T-cell (primary cell): ENCODE measurements at places on chromosomes 1 and 21.

GRCh38 chr1:234970731-234971476, 157.7 kb downstream of the TOMM20 start:
- no peak for DNase-seq

DNA sequence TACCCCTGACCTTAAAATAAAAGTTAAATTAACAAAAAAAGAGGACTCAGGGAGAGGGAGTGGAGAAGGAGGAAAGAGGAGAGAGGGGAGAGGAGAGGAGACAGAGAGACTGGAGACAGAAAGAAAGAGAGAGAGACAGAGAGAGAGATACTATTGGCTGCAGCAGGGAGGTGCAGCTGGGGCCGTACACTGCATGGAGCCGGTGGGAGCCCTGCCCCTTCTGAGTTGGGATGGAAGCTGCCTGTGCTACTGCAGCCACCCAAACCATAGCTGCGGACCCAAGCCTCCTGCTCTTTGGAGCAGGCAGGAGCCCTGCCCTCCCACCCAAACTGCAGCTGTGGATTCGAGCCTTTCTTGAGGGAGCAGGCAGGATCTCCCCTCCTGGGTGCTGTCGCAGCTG, 32.7 kb upstream of the HP1BP3 start:
- no peak for DNase-seq

- no peak for DNase-seq
Measured at GRCh38 chr1:156692441-156692924, 12.9 kb downstream of the CRABP2 start.

DNA sequence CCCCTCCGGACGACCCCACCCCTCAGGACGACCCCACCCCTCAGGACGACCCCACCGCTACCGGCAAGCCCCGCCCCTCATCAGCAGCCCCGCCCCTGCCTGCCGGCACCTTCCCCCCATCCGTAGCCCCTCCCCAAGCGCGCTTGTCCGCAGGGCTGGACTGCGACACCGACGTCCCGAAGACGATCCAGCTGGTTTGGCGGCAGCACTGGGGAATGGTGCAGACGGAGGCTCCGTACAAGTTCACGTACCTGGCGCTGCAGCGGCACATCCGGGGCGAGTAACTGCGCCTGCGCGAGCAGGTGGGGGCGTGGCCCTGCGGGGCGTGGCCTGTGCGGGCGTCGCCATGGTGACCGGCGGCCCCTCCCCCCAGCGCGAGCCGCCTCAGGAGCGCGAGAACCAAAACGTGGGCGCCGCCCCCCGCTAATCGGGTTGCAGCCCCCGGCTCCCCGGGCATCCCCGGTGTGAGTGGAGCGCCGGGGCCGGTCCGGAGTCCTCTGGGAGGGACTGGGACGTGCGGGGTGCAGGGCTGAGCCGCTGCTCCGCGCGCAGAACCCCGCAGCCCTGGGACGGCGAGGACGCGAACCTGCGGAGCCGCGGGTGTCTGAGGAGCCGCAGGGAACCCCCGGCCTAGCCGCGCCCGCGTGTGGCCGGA, 4.9 kb downstream of the RNF223 start:
- DNase-seq = peak; percentile 87

DNA sequence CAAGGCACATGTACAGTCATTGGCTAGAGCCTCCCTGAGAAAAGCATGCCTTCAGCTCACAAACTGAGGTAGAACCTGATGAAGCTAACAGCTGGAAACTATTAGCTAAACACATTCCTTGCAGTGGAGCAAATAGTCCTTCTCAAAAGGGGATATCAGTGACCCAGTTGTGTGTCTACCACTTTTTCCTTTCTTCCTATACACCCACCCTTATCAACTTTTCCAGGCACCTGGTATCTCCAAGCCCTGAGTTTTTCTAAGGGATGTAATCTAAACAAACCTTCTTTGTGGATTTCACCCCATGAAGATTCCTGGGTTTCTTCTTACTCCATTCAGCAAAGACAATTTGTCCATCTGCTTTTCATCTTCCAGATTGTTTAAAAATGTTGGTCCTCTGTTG, 10.5 kb upstream of the ZSWIM5 start:
- no peak for DNase-seq

- DNase-seq = no peak
Measured at GRCh38 chr1:208194944-208195343, 49.2 kb downstream of the PLXNA2 start.

DNA sequence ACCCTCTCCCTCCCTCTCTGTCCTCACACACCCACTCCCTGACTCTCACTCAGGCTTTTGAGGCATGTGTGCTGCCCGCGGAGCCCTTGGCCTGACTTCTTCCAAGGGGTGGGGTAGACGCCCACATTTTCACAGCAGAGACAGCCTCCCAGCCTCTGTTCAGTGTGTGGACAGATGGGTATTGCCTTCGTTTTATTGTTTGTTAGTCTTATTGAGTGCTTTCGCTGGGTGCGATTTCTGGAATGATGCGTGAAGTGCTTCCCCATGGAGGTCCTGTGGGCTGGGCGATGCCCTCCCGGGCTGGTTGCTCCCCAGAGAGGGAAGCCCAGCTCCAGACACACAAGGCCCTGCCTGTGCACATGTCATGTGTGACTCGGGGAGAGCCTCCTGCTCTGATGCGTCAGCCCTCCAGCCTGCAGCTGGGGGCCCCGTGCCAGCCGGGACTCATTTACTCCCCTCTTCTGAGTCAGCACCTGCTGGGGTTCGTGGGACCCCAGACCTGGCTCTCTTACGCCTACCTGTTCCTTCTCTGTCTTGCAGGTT, 14.7 kb downstream of the PDXK start:
- DNase-seq = no peak

GRCh38 chr1:16116002-16116401, 39.9 kb downstream of the EPHA2 start:
- no peak for DNase-seq

- no peak for DNase-seq
Measured at GRCh38 chr1:236998546-236998945, 5.7 kb downstream of the MT1HL1 start.

DNA sequence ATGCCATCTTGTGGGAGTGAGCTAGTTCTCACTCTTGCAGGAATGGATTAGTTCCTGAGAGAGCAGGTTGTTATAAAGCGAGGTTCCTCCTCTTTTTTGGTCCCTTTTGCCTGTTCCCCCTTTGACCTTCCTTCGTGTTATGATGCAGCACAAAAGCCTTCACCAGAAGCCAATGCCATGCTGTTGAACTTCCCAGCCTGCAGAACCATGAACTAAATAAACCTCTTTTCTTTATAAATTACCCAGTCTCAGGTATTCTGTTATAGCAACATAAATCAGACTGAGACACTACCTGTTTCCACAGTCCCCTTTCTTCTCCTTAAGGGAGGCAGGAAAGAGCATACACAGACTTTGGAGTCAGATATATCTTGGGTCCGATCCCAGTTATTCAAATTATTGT, 25.6 kb downstream of the DISP3 start:
- DNase-seq = no peak

DNA sequence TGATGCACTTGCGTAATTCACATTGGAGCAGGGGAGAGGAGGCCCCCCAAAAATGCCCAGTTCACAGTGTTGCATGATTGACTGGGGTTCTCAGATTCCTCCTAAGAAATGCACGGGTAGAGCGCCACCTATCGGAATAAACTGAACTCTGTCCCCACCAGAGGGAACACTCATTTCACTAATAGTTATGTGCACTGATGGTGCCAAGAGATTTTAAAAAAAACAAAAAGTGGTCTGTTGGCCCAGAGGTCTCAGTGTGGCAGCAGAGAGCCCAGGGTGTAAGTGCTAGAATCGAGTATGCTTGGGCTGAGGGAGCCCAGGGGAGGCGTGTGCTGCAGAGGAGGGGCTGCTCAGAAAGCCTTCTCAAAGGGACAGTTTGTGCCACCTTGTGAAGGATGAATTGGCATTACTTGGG, 6.9 kb downstream of the PINK1 start:
- DNase-seq = peak; percentile 27

DNA sequence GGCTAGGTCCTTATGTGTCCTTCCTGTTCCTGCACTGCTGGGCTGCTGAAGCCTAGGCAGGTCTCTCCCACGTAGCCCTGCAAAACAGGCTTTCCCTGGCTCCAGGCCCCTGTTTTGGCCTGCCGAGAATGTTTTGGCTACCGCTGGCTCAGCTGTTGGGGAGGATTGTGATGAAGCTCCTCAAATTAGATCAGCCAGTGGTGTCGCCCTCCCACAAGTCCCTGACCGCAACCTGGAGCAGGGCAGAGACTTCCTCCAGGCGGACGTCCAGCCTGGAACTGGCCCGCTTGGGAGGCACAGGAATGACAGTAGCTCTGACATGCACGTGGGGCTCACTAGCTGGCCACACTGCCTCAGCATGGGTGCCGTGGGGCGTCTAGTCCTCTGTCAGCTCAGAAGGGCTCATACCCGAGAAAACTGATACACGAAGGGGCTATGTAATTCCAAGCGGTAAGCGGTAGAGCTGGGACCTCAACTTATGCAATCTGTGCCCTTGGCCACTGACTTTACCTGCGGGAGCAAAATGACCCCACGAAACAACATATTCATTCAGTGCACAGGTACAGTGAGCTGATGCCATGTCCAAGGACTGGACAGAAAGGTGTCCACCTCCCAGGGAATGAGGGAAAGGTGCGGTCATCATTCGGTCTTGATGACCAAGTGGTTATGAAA, 26.6 kb downstream of the DHRS3 start:
- DNase-seq = no peak

DNA sequence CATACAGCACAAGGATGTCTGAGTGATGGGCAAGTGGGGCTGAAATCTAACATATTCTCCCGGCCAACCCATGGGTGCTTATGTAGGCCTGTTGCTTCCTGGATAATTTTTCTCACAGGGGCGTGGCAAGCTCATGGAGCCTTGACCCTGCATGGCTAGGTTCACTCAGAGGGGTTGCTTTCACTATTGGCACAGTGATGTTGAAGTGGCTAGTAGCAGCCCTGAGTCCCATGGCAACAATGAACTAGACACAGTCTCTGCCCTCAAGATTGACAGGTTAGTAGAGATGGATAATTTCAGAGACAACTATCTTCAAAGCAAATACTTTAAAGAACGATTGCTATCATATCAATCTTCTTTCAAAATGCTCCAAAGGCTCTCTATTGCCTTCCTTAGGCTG, 6.5 kb upstream of the MAB21L3 start:
- no peak for DNase-seq
